ENCODE measurements at places on chromosomes 2 and 18.

- DNase-seq: no peak
Measured at GRCh38 chr2:135662088-135662487, 79.6 kb upstream of the UBXN4 start.

DNA sequence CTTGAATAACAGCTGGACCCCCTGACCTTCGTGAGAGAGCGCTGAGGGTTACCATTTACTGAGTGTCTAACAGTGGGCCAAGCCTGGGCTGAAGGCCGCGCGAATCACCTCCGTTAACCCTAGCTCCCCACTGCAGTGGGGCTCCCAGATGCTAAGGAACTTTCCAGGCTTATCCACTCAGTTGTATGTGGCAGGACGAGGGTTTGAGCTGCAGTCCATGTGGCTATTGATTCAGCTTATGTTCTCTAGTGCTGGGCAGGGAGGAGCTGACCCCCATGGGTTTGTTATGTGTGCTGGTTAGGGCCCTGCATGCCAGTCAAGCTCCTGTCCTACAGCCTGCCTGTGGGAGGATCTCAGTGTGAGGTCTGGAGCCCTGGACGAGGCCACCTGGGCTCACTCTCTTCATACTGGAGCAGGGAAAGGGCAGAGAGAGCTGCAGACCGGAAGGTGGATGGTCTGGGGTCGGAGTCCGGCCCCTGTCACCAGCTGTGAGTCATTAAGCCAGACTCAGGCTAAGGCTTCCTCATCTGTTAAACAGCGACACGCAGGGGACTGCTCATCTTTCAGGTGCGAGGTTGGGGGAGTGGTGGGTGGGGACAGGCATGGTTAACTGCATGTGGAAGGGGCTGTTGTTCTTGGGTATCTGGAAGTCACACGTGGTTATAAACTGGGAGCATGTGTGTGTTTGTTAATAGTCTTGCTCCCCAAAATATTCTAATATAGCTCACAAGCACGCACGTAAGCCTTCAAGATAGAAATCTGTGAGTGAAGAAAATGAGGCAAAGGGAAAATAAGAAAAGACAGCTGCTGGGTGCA is 6.6 kb downstream of the PSD4 start:
- DNase-seq: no peak

DNA sequence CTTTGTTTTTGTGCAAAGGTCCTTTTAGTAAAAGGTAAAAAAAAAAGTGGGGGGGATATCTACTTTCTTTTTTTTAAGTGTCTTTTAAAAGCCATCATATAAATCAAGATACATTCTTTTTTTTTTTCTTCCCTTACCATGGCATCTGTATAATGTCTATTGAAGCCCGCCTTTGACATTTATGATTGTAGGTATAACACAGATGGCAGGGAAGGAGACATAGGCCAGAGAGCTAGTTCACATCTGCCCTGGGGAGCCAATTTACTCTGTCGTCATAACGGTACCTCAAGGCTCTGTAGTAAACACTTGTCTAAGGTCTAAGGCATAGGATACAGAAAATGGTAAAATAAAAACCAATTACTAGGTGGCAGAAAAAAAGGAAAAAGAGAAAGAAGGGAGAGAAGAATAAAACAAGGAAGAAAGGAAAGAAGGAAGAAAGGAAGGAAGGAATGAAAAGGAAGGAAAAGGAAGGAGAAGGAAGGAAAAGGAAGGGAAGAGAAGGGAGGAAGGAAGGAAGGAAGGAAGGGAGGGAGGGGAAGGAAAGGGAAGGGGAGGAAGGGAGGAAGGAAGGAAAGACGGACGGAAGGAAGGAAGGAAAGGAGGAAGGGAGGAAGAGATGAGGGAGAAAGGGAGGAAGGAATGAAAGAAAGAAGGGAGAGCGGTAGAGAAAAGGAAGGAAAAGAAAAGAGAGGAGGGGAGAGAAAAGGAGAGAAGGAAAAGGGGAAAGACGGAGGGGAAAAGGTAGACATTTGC is 343.5 kb downstream of the RBM43 start:
- no peak for DNase-seq

GRCh38 chr18:46563317-46563716 is 93.7 kb downstream of the LOXHD1 start:
- DNase-seq: no peak

DNA sequence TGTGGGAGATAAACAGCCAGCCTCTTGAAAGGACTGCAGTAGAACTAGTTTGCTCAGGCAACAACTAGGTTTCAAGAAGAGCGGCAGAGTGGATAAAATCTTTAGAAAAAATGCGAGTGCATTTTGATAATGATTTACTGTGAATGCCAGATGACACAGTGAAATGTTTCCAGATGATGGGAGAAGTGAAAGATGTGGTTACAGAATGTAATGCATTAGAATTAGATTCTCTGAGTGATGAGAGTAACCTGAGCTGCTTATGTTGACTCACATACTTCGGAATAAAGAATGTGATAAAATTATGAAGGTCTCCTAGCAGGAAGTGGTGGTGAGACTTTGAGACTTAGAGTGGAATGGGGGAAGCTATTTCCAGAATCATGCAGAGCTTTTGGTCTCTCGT is 184.3 kb downstream of the GULP1 start:
- DNase-seq: no peak

GRCh38 chr2:237612527-237613357 is 14.6 kb upstream of the LRRFIP1 start:
- DNase-seq: no peak

GRCh38 chr2:91975130-91975491 is 2896.1 kb upstream of the TEKT4 start:
- no peak for DNase-seq

GRCh38 chr2:126934809-126935208 is 36.1 kb downstream of the TEX51 start:
- no peak for DNase-seq

GRCh38 chr2:80102026-80102425 is 202.5 kb downstream of the LRRTM1 start:
- DNase-seq: no peak

DNA sequence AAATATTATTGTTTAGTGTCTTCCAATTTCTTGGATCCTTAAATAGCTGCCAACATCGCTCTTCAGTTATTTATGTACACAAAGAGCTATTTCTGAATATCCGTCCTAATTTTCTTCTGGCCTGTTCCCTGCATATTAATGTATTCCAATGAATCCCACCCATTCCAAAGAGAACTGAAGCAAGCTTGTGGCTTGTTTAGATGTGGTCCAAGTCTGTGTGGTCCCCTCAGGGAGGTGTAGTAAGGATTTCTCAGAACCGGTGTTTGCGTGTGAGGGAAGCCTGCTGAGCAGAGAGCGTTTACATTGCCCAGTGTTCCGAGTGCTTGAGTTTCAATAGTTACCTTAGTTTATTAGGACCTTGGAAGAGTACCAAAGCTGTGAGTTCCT is 25.1 kb upstream of the IL1R1 start:
- no peak for DNase-seq

DNA sequence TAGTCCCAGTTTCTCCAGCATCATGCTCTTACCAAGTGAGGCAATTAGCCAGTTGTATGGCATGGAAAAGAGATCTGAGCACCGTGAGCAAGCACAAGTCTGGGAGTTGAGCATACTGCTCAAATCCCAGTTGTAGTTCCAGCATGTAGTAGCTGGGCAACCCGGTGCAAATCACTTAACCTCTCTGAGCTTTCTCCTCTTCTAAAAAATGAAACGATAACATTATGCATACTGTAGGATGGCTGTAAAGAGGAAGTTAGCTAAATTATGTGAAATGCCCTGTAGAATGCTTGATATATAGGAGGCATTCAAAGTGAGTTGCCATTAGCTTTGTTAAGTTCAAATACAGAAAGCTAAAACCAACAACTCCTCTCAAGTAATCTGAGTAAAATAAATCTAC is 164.0 kb upstream of the ZEB2 start:
- no peak for DNase-seq

GRCh38 chr18:9737472-9738121 is 29.5 kb downstream of the RAB31 start:
- no peak for DNase-seq

Measured in stimulated activated CD4-positive, alpha-beta T cell treated with anti-CD3 and anti-CD28 coated beads, Interleukin-2, amount 100 ng/mL, for 48 hours (primary cell).